ENCODE measurements at places on chromosomes 16 and 17.

DNA sequence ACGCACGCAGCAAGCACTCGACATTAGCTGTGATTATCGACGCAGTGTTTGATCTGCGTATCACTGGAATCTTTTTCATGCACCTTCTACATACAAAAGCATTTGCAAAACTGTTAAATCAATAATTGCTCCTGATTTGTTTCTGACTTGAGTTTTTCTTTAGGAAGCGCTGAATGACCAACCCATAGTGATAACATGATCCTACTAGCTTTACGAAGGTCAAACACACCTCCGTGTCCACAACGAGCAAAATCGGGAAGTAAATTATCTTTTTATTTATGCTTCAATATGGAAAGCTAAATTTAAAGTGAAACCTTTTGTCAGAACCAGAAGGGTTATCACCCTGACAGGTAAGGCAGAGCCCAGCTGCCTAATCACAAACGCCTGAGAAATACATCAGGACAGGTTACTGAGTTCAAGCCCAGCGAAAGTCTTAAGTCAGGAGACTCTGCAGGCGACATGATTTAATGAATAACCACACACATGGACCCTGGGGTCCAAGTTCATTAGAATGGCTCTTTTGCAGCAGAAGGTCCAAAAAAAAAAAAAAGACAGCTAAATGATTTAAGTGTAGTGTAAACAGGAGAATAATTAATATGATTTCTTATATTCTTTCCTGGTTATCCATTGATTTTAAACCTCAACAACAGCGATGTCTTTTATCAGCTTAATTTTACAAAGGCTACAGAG is 104.2 kb downstream of the ADCY9 start:
- DNase-seq, result no peak

DNA sequence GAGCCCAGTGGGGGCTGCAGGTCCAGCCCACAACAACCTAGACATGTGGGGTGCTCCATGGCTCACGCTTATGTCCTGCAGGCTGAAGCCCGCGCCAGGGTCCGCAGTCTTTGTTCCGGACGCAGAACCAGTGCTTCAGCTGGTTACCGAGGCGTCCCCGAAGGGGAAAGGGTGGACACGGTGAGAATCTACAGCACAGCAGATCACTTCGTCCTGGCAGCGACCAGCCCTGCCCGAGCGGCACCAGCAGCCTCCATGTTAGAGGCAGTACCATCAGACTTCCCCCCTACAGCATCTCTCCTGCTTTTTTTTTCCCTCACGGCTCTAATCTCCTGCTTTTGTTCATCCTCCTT is 1736.4 kb downstream of the TP53TG3F start:
- no peak for DNase-seq

GRCh38 chr17:1724351-1724868 is at the start of gene WDR81:
Gene WDR81 (plus strand): TSS chr17:1724704. CDS start chr17:1724960, 256 bp downstream.
- DNase-seq, result peak; percentile 44

DNA sequence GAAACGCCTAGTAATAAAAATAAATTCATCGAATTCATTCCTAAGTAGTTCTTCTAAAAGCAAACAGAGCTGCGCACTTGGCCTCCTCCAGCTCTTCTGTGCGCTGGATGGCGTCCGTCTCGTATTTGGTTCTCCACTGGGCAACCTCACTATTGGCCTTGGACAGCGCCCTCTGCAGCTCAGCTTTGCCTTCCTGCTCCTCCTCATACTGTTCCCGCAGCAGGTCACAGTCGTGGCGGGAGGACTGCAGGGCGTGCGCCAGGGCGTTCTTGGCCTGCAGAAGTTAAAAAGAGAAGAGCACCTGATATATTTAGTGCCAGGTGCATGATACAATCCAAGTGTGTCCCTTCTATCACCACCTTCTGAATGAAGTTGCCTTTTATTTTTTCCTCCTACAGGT is 21.8 kb downstream of the MYH3 start:
- DNase-seq, result no peak

DNA sequence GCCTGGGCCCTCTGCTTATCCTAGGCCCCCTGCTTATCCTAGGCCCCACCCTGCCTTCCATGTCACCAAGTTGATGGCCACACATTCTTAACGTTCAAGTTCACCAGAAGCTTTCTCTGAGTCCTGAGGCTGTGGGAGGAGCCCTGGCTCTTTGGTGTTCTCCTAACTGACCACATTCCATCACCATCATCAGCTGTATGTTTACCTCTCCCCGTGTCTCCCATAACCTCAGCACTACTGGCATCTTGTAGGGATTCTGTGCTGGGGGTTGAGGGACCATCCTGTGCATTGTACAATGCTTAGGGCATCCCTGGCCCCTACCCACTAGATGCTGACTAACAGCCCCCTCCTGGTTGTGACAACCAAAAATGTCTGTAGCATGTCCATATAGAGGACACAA is 99.3 kb downstream of the NDE1 start:
- no peak for DNase-seq

DNA sequence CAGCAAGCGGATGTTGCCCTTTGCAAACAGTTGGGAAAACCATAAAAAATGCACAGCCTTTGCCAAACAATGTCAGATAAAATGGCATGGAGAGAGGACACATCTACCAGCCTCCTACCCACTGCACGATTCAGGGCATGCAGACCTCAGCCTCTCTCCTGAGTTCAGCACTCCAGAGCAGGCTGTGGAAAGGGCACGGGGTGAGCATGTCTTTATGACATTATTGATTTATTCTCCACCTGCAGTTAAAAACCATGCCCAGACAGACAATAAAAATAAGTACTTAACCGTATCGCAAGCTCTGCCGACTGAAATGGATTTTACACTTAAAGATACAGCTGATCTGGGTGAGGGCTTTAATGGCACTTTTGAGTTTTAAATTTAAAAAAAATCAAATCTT is 127.1 kb downstream of the MAF start:
- DNase-seq, result no peak
